ENCODE measurements at places on chromosomes 5 and 9.

- DNase-seq: no peak
Observed at GRCh38 chr5:112316006-112316405, 103.1 kb downstream of the EPB41L4A start.

DNA sequence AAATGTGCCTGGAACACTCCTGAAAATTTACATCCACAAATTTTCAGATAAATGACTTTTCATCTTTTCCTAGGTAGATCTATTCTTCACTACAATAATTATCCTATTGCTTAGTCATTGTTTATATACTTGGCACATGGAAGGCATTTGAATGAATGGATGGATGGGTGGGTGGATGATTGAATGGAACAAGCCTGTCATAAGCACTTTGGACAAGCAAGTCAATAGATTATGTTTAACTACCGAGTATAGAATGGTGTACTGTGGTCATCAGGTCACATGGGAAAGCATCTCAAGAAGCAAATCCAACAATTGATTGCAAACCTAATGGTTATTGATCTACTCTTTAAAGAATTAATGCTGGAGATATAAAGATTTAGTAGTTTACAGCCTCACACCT lies 114.4 kb upstream of the DMRTA1 start:
- no peak for DNase-seq

DNA sequence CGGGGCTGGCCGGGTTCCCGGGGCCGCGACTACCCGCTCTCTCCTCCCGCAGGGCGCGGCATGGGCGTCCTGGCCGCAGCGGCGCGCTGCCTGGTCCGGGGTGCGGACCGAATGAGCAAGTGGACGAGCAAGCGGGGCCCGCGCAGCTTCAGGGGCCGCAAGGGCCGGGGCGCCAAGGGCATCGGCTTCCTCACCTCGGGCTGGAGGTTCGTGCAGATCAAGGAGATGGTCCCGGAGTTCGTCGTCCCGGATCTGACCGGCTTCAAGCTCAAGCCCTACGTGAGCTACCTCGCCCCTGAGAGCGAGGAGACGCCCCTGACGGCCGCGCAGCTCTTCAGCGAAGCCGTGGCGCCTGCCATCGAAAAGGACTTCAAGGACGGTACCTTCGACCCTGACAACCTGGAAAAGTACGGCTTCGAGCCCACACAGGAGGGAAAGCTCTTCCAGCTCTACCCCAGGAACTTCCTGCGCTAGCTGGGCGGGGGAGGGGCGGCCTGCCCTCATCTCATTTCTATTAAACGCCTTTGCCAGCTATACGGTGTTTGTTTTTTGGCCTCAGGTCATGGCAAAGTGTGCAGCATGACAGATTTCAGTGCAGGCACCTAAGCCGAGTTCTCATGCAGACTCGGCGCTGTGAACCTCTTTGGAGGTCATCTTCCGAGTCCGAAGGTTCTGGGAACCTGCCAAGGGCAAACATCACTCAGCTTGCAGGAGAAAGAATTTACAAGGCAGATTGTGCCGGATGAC lies 516 bp downstream of the MRPL41 start:
- DNase-seq: no peak

DNA sequence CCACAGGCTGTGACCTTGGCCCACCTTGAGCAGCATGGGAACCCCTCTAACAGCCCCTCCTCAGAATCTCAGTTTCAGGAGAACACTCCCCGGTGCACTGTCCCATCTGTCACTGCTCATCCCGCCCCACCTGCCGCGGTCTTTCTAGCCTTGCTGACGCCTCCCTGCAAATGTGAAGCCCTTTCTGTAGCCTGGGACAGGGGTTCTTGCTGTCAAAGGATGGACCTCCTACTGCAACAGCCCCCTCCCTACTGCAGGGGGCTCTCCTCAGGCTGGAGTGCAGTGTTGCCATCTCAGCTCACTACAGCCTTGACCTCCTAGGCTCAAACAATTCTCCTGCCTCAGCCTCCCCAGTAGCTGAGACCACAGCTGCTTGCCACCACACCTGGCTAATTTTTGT lies 20.0 kb downstream of the OR2V1 start:
- no peak for DNase-seq

- DNase-seq: peak; percentile 50
Observed at GRCh38 chr9:137666513-137666822, 47.7 kb downstream of the EHMT1 start.
